Activated T-helper 1 cell treated with anti-CD3 and anti-CD28 coated beads, Interleukin-12 subunit alpha, Interleukin-12 subunit beta, Interleukin-2, Interleukin-4 antibody, amounts not matched to agents 30 ng/mL and 10 ng/mL and 1 ng/mL, durations not matched to agents 14 hours and 24 hours and 36 hours (primary cell): ENCODE measurements at places on chromosomes 2 and 18. TPM values are rescaled to one million over a fixed set of nuclear protein-coding genes. Genes with fewer than 3 reads are reported as not detected.

Gene TLX2
- 1.2 and 1.5 TPM in 2 replicates for total RNA-seq

Gene SERPINB3
- not detected in 2 replicates for total RNA-seq

Gene LAPTM4A
- total RNA-seq = 25.5 and 29.1 TPM in 2 replicates

- no peaks in the 10 kb centered on the region for H3K4me1 ChIP-seq
- DNase-seq = no peak
- H3K36me3 ChIP-seq = no peaks in the 10 kb centered on the region
- peaks cover 19% of the 10 kb centered on the region for H3K27me3 ChIP-seq
- H3K4me3 ChIP-seq = no peak overlapping the region
These were observed 94.7 kb downstream of the BIN1 start for GRCh38 chr2:127012215-127012614.

DNA sequence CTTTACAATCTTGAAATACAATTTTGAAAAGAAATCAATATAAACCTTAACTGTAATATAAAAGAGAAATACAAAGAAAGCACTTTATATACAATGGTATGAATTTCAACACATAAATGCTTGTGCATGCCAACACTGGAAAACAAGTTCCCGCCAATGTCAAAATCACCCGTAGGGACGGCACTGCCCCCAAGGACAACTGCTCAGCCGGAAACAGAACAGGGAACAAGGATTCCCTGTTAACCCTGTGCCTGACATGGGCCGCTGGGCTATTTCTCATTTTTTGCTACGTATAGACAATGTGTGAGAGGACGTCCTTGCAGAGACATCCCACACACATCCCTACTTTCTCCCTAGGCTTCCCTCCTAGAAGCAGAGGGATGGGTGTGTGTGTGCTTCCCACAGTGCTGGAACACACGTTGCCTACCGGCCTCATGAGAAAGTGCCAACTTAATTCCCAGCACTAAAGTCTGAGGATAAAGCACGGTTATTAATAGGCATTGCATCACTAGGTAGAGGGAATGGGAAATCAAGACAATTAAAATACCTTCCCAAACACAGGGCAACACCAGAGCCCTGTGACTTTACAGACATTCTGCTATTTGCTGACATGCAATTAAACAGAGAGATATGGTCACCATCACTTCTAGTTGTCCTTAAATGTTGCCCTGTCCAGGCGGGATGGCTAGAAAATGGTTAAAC is 14.4 kb downstream of the AFG3L2 start:
- H3K27me3 ChIP-seq = no peaks in the 10 kb centered on the region
- H3K36me3 ChIP-seq = peaks cover 48% of the 10 kb centered on the region
- no peak for DNase-seq
- peaks cover 6% of the 10 kb centered on the region for H3K4me1 ChIP-seq
- H3K27ac ChIP-seq = no peak overlapping the region
- H3K4me3 ChIP-seq = no peak overlapping the region

DNA sequence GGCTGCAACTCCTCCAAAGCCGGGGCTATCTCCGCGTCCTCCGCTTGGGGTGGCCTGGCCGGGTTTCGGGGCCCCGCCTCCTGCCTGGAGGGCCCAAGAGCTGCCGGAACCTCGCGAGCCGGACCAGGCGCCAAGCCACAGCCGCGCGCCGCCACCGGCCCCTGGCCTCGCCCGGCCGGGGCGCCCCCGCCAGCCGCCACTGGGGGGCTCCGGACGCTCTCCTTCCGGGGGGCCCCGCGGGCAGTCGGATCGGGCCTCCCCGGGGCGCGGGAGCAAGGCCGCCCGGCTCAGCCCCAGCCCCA is 17.4 kb upstream of the HAAO start:
- H3K27me3 ChIP-seq = peaks cover 24% of the 10 kb centered on the region
- DNase-seq = no peak
- H3K36me3 ChIP-seq = no peaks in the 10 kb centered on the region
- peak overlapping the region; percentile 81 for H3K27ac ChIP-seq
- peak overlapping the region; percentile 75 for H3K4me3 ChIP-seq

DNA sequence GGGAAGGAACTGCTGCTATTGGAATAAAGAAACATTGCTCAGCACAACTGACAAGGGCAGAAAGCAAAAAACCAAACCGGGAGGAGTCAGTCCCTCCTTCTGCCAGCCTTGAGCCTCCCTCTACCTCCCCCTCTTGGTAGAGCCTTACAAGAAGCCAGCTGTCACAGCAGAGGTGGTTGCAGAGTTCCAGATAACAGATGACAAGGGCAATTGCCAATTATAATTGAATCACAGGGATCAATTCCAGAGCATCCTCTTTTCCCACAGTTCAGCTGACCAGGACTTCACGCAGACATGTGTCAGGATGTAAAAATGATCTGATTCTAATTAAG is 548.2 kb upstream of the LRRTM1 start:
- H3K36me3 ChIP-seq = no peaks in the 10 kb centered on the region
- no peaks in the 10 kb centered on the region for H3K4me1 ChIP-seq
- no peak overlapping the region for H3K4me3 ChIP-seq
- no peak for DNase-seq

- H3K4me1 ChIP-seq = no peaks in the 10 kb centered on the region
- no peaks in the 10 kb centered on the region for H3K27me3 ChIP-seq
These were observed 300.8 kb upstream of the MEX3C start for GRCh38 chr18:51498085-51498855.

DNA sequence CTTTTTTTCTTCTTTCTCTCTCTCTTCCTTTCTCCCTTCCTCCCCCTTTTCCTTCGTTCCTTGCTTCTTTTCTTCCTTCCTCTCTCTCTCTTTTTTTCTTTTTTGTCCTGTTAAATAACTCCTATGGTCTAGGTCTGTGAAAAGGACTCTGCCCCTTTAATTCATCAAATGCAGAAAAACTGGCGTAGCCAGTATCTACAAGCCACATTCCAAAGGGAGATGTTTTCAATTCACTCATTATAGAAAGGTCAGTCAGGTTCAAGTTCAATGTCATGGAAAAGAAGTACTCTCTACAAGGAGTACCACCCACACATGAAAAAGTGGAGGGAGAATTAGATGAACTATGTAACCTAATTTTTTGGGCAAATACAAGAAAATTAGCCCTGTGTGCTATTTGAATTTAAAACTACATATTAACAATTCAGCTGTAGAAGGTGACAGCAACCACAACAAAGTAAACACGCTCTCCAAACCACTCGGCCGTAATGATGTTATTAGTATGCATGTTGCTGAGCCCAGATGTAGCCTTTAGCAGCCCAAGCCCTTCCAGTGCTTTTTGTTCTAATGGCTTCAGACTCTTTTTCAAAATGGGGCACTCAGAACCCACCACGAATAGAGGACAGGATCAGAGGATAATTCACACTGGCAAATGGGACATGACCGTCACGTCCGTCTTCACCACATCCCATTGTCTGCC is 735.4 kb upstream of the FANCL start:
- no peak overlapping the region for H3K27ac ChIP-seq
- no peak for DNase-seq
- no peak overlapping the region for H3K4me3 ChIP-seq
- H3K36me3 ChIP-seq = no peaks in the 10 kb centered on the region

DNA sequence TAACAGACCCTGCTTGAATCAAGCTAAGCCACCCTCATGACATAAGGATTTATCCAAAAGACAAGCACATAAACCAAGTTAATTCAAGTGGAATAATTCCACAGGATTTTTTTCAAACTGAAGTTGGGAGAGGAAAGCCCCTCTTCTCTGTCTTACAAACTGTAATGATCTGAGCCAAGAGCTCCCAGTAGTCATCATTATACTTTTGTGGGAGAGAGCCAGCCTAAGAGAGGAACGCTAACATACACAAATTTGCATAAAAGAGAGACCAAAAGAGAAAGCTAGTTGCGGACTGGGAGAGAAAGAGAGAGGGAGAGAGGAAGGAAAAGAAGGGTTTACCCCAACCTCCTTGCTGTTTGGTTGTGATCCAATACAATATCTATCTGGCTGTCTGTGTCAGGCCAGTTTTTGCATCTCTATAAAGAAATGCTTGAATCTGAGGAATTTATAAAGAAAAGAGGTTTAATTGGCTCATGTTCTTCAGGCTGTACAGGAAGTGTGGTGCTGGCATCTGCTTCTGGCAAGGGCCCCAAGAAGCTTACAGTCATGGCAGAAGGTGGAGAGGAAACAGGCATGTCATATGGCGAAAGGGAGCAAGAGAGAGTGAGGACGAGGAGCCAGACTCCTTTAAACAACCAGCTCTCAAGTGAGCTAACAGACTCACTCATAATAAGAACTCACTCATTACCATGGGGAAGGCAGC is 20.8 kb upstream of the PUM2 start:
- no peak for DNase-seq
- no peak overlapping the region for H3K4me3 ChIP-seq
- H3K4me1 ChIP-seq = peaks cover 19% of the 10 kb centered on the region

DNA sequence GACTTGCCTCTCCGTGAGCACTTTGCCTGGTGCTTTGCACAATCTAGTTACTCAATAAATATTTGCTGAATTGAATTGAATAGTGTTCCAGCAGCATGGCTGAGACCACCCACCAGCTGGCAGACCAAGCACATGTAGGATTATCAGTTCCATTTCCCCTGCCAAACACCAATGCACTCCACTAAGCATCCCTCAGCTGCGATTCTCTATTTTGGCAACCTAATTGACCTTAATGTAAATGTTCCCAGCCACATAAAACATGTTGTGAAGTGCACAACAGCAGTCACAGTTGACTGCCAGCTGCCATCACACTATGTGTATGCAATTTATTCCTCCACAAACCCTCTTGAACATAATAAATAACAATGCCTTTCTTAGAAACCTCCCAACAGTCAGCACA is 1879.4 kb upstream of the PIK3C3 start:
- DNase-seq = no peak
- no peak overlapping the region for H3K27ac ChIP-seq
- no peaks in the 10 kb centered on the region for H3K36me3 ChIP-seq
- no peaks in the 10 kb centered on the region for H3K4me1 ChIP-seq
- H3K4me3 ChIP-seq = no peak overlapping the region

- H3K27me3 ChIP-seq = peaks cover 2% of the 10 kb centered on the region
- H3K4me3 ChIP-seq = no peak overlapping the region
- no peaks in the 10 kb centered on the region for H3K4me1 ChIP-seq
- H3K36me3 ChIP-seq = no peaks in the 10 kb centered on the region
- no peak for DNase-seq
- no peak overlapping the region for H3K27ac ChIP-seq
These were observed 143.9 kb downstream of the CAPN13 start for GRCh38 chr2:30663321-30663720.

DNA sequence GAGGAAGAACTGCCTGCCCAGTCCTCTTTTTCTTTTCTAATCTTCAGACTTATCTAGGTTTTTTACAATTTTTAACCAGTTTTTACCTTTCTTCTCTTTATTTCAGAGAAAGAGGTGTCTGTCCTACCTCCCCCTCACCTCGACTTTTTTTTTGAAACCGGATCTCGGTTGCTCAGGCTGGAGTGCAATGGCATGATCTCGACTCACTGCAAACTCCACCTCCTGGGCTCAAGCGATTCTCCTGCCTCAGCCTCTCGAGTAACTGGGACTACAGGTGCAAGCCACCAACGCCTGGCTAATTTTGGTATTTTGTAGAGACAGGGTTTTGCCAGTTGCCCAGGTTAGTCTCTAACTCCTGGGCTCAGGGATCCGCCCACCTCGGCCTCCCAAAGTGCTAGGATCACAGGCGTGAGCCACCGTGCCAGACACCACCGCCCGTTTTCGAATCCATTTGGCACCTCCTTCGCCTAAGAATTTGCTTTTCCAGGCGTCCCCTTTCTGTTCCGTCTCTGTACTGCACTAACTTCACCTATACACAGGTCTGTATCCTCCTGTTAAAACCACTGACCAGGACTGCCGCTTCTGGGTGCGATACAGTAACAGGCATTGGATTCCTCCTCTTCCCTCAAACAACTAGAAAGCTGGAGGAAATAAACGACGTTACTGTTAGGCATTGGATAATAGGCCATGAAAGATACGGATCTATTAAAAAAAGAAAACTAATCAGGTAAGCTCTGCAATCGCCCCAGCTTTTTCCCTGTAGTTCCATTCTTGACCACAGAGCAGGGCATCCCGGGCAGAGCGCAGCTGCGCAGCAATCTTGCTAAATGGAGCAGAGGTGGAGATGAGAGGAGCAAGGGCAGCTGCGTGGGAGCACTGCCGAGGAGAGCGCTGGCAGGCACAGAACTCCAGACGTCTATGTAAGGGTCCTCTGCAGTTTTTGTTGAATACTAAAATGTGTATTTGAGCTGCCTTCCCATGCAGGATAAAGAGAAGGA is 69.9 kb downstream of the ZC3H6 start:
- H3K4me1 ChIP-seq = peaks cover 14% of the 10 kb centered on the region
- H3K27me3 ChIP-seq = no peaks in the 10 kb centered on the region
- DNase-seq = no peak
- no peak overlapping the region for H3K4me3 ChIP-seq

DNA sequence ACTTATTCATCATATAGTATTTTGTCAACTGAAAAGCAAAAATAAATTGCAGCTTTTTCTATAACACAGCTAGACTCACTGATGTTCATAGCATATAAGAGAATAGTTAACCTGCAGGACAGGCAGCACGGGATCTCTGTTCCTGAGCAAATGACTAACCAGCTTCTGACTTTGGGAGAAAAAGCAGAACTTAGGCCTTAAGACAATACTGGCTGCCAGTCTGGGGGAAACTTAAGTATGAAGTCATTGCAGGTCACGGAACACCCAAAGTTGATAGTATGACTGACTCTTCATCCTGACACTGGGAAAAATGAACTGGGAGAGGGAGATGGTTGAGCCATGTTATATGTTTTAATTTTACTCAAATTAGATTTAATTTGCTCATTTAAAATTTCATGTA is 113.0 kb downstream of the DPP4 start:
- peak overlapping the region; percentile 67 for H3K27ac ChIP-seq
- no peak for DNase-seq
- peaks cover 86% of the 10 kb centered on the region for H3K4me1 ChIP-seq

GRCh38 chr2:181318504-181319280 is 138.5 kb upstream of the ITGA4 start:
- peaks cover 5% of the 10 kb centered on the region for H3K36me3 ChIP-seq
- DNase-seq = no peak
- H3K4me1 ChIP-seq = peaks cover 18% of the 10 kb centered on the region
- no peak overlapping the region for H3K27ac ChIP-seq
- no peak overlapping the region for H3K4me3 ChIP-seq

- H3K4me3 ChIP-seq = no peak overlapping the region
- peaks cover 13% of the 10 kb centered on the region for H3K27me3 ChIP-seq
- DNase-seq = no peak
These were observed 416.7 kb upstream of the CRIM1 start for GRCh38 chr2:35938838-35939237.

DNA sequence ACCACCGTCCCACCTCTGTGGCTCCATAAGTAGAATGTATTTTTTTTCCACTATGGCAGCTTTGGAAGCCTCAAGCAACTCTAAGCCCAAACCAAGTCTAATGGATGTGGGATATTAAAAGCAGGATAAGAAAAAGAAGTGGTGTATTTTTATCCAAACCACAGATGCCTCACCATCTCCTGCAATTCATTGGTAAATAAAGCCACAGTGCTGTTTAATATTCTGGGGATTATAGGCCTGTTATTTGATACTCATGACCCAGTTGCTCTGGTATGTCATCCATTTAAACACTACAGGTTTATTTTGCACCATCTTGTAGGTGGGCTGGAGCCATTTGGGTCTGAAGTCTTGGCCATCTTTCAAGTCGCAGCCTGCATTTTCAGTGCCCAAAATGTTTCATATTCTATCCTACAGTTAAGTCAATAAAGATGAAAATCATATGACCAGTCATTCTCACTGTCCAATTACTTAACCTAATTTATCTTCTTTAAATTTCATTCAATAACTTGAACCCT is 279.5 kb upstream of the EPHA4 start:
- DNase-seq = no peak
- no peak overlapping the region for H3K27ac ChIP-seq
- no peaks in the 10 kb centered on the region for H3K27me3 ChIP-seq
